H9 (cell line): ENCODE measurements at places on chromosomes 4 and X.

GRCh38 chr4:6343939-6344408 is 74.3 kb downstream of the WFS1 start:
- peak; percentile 64 for DNase-seq
- H3K27me3 ChIP-seq, result no peaks in the 10 kb centered on the region
- H3K27ac ChIP-seq, result no peak overlapping the region
- H3K4me1 ChIP-seq, result no peaks in the 10 kb centered on the region; the same call in 1 of the 2 replicates
- no peaks in the 10 kb centered on the region for H3K36me3 ChIP-seq

DNA sequence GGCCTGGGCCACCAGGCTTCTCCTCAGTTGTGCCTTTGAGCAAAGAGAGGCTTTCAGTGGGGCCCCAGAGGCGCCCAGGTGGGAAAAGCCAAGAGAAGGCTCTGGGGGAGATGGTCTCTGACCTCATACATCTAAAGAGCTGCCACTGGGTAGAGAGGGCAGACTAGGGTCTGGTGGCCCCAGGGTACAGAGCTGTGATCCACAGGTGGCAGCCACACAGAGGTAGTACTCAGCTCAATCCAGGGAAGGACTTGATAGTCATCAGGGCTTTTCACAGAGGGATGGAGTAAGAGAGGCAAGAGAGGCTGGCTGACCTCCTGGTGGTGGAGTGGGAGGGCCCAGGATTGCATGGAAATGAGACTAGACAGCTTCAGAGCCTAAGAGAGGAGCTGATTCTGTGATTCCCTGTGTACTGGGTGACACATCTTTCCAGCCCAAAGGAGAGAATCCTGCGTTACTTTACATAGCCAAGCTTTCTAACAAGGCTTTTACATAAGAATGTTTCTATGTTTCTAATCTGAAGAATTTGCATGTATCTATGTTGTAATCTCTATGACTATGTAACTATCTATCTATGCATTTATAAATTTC is 53.2 kb upstream of the PJA1 start:
- H3K4me3 ChIP-seq, result no peak overlapping the region
- H3K4me1 ChIP-seq, result no peaks in the 10 kb centered on the region; the same call in 1 of the 2 replicates
- H3K27ac ChIP-seq, result no peak overlapping the region

GRCh38 chr4:138174981-138175794 is 67.0 kb downstream of the SLC7A11 start:
- H3K27me3 ChIP-seq, result no peaks in the 10 kb centered on the region
- H3K36me3 ChIP-seq, result peaks cover 22% of the 10 kb centered on the region
- H3K27ac ChIP-seq, result no peak overlapping the region
- H3K4me1 ChIP-seq, result no peaks in the 10 kb centered on the region
- H3K4me3 ChIP-seq, result no peak overlapping the region
- DNase-seq, result no peak

DNA sequence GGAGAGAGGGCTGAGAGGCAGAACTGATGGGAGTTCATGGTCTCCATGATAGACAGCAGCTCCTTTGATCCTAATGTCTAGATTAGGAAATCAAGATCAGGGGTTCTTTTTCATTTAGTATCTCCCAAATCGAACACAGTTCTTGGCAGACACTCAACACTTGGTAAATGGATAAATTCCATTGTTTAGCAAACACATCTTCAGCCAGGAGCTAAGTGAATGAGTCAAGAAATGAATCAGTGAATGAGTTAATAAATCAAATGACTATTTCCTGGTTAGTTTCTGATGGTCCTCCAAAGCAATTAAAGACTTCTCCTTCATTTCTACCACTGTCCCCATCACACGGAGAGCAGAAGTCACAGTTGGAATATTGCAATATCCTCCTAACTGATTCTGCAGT is 120.0 kb upstream of the SHISA3 start:
- DNase-seq, result no peak
- no peak overlapping the region for H3K27ac ChIP-seq
- H3K4me1 ChIP-seq, result 0 out of 2 replicates have a peak, but pooled peaks cover 2% of the 10 kb centered on the region
- no peaks in the 10 kb centered on the region for H3K27me3 ChIP-seq
- H3K4me3 ChIP-seq, result no peak overlapping the region
- peaks cover 10% of the 10 kb centered on the region for H3K36me3 ChIP-seq

GRCh38 chr4:109410226-109410625 is 23.4 kb upstream of the SEC24B start:
- peaks cover 15% of the 10 kb centered on the region for H3K4me1 ChIP-seq
- no peaks in the 10 kb centered on the region for H3K36me3 ChIP-seq
- no peak for DNase-seq
- H3K27me3 ChIP-seq, result no peaks in the 10 kb centered on the region
